Stimulated activated CD8-positive, alpha-beta memory T cell treated with anti-CD3 and anti-CD28 coated beads, Interleukin-7, amount 100 ng/mL, for 4 hours (primary cell): ENCODE measurements at places on chromosomes 12 and 14.

DNA sequence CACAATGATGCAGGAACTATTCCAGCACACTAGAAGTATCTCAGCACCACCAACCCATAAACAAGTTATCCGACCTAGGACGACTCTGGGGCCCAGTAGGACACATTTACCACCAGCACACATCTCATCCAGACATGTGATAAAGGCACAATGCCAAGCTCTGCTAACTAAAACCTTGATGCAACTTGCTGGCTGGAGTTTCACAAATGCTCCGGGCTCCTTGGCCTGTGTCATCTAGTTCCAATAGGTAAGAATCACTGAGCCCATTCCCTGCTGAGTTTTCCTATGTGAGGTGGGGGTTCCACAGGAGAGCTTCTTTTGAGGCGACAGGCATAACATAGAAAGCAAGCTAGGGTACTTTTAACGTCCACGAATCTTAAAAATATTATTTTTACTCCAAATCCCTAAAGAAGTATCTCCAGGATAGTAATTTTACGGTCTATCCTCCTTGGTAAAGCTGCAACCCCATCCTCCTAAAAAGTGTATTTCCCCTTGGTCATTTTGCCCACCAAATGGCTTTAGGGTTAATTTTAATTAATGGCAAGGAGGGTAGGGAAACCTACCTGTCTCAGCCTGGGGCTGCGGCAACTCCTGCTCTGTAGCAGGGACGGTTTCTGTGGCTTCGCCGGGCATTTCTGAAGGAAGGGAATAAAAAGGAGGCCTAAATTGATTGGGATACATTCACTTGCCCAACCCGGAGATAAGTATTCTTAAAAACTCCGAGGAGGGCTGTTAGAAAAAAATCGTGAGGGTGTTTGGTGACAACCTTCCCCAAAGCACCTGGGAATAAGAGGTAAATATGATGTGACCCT is 1.0 kb downstream of the NACA start:
- DNase-seq, result no peak

DNA sequence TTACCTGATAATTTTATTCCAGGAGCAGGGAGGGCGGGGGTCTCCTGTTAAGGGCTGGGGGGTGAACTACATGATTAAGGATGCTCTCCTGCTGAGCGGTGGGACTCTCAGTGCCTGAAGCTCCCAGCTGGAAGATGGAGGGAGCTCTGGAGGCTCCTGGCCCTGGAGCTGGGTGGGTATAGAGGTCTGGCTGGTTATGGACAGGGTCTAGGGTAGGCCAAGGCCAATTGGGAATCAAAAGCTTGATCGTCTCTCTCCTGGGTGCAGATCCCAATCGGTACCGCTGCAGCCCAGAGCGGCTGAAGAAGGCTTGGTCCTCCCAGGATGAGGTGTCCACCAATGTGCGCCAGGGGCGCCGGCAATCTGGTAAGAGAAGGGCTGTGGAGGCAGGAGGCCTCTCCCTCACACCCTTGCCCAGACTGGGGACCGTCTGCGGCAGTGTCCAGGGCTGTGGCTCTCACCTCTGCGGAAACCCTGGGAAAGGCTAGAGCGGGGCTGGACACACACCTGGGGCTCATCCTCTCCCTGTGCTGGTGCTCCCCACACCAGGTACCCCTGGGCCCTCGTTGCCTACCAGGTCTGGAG is 28.4 kb downstream of the PLEKHG3 start:
- no peak for DNase-seq

- DNase-seq, result no peak
These were observed 72.2 kb upstream of the PLEKHG3 start for GRCh38 chr14:64632056-64632455.

DNA sequence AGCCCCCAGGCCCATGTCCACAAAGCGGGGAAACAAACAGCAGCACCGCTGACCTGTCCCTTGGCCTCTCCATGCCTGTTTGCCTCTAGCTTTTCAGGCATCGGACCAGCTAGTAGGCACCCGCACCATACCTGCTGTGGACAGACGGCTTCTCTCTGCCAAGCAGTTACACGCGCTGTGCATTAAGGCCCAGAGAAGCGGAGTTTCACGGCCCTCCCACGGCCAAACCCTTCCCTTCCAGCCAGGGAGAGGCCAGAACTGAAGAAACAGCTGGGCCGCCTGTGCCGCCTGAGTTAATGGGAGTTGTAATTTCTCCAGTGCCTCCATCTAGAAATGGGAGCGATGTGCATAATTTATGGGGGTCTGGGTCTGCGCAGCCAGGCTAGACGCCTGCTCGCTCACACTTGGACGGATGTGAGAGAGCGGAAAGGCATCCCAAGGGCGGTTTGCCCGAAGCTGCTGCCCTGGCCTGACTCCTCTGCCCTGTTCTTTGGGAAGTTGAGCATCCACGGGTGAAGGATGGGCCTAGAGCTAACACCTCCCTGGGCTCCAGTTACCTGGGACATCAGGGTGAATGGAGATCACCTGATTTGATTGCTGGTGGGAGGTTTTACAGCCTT is 89.7 kb upstream of the BCL11B start:
- no peak for DNase-seq

- no peak for DNase-seq
These were observed 147.9 kb downstream of the PPFIA2 start for GRCh38 chr12:81610955-81611889.

DNA sequence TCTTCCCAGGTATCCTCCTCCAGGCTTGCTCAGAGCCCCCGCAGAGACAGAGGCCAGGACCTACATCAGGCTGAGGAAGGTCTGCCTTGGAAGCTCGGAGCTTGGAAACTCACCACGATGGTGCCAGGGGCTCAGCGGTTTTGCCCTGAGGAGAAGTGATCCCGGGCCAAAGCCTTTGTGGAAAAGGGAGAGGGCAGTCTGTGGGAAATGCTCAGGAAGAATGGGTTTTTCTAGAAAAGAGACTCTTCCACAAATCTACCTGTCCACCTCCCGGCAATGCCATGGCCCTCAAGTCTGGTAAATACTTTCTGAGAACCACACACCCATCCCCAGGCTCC is 8.0 kb downstream of the KRT2 start:
- no peak for DNase-seq

GRCh38 chr12:6390084-6390799 is 6.3 kb downstream of the LTBR start:
- DNase-seq, result no peak

- DNase-seq, result no peak
These were observed 469.8 kb upstream of the SEL1L start for GRCh38 chr14:82003426-82003825.

GRCh38 chr14:73740618-73741326 is 26.6 kb upstream of the PNMA1 start:
- DNase-seq, result no peak

DNA sequence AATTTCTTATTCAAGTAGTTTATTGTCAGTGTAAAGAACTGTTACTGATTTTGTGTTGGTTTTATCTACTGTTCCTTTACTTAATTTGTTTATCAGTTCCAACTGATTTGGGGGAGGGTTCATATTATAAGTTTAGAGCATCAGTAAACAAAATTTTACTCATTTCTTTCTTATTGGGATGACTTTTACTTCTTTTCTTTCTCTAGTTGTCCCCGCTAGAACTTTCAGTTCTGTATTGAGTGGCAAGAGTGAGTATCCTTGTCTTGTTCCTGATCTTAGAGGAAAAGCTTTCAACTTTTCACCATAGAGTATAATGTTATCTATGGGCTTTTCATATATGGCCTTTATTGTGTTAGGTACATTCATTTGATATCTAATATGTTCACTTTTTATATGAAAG is 584.1 kb downstream of the LRFN5 start:
- DNase-seq, result no peak

- no peak for DNase-seq
These were observed at the start of gene DBX2 for GRCh38 chr12:45050751-45051571. Gene DBX2, minus strand, starts transcription at chr12:45051099. Its CDS starts 172 bp downstream, at chr12:45050927.

- DNase-seq, result no peak
These were observed 3.0 kb upstream of the PLEKHG6 start for GRCh38 chr12:6307529-6307928.

GRCh38 chr14:72864712-72865365 is 29.1 kb downstream of the DPF3 start:
- no peak for DNase-seq

- DNase-seq, result no peak
These were observed 3.8 kb upstream of the TAS2R10 start for GRCh38 chr12:10829994-10830393.

DNA sequence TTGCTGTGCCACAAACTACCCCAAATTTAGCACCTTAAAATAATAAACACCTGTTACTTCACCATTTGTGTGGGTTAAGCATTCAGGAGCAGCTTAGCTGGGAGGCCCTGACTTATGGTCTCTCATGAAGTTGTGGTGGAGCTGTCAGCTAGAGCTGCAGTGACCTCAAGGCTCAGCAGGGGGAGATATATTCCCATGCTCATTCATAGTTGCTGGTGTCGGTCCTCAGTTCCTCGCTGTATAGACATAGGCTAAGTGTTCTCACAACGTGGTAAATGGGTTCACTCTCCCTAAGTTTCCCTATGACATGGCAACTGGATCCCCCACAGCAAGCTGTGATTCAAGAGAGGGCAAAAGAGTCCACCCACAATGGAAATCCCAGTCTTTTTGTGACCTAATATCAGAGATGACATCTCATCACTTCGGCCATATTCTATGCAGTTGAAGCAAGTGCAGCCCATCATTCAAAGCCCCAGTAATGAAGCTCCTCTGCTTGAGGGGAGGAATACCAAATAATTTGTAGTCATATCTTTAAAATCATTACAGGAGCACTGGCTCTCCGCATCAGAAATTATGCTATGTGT is 41.1 kb downstream of the PRB3 start:
- DNase-seq, result no peak

DNA sequence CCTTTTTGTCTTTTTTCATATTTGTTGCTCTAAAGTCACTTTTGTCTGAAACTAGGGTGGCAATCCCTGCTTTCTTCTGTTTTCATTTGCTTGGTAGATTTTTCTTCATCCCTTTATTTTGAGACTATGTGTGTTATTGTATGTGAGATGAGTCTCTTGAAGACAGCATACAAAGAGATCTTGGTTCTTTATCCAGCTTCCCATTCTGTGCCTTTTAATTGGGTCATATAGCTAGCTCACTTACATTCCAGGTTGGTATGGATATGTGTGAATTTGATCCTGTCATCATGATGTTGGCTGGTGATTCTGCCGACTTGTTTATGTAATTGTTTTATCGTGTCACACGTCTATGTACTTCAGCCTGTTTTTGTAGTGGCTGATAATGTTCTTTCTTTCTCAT is 267.7 kb upstream of the MGAT4C start:
- no peak for DNase-seq

- no peak for DNase-seq
These were observed 690 bp downstream of the AKAP6 start for GRCh38 chr14:32329690-32330285.

- no peak for DNase-seq
These were observed 9.2 kb upstream of the RILPL2 start for GRCh38 chr12:123445388-123446332.

- DNase-seq, result no peak
These were observed 159.4 kb downstream of the EPS8 start for GRCh38 chr12:15629761-15630160.

- DNase-seq, result no peak
These were observed 1.3 kb downstream of the NAA30 start for GRCh38 chr14:57391517-57392195.

DNA sequence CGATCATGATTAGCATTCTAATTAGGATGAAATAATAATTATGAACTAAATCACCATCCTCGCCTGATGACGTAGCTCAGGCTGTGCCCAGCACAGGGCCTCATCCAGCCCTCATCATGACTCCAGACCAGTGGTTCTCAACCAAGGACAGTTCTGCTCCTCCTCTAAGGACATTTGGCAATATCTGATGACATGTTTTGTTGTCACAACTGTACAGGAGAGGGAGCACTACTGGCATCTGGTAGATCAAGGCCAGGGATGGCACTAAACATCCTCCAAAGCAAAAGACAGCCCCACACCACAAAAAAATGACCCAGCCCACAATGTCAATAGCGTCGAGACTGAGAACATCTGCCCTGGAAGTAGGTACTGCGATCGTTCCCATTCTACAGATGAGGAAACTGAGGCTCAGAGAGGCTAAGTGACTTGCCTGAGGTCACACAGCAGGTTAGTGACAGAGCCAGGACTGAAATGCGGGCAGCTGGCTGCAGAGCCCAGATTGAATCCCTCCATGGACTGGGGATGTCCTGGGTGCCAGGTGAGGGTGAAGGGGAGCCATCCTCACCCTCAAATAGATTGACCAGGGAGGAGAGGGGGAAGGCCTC is 15.5 kb downstream of the TRPV4 start:
- DNase-seq, result no peak

DNA sequence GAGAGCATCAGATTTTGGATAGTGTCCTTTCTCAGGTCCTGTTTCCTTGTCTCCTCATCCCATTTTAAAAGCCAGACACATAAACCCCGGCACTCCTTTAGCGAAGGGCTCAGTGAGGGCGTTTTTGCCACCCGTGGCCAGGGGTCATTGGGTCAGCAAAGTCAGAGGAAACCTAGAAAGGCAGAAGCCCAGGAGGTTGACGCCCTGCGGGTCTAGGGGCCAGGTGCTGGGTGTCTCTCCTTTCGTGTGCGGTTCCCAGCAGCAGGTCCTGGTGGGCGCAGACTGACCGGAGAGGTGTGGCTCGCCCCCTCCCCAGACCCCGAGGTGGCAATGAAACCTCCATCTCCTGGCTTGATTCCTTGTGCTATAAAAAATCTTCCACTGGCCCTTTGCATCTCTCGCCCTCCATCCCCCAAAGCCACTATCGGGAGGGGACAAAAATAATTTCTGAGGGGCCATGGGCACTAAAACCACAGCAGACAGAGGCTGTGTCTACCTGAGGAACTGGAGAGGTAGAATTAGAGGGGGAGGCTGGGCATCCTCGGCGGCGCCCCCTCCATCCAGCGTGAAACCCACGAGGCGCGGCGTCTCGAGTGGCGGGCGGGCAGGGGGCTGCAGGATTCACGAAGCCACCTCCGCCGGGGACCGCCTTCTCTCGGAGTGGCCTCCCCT is 858 bp upstream of the FRMD6 start:
- DNase-seq, result no peak
